Lung microvascular endothelial cell (primary cell): ENCODE measurements at places on chromosomes 6 and 20. TPM values are rescaled to one million over a fixed set of nuclear protein-coding genes. Genes with fewer than 3 reads are reported as not detected.

DNA sequence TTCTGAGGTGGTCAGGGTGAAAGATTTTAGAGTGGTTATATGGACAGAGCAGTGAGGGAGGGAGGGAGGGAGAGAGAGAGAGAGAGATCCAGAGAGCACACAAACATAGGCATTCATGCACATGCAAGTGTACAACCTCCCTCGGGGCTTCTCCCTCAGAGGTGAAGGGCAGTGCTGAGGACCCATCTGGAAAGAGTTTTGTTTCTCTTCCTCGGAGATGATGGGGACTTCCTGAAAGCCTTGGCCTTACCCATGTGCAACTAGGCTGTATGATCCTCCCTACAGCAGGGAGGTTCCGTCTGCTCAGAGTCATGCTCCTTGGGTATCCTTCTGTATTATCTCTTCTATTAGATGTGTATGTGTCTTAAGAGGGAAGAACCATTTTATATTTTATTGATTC, 21.4 kb upstream of the TSPYL1 start:
- DNase-seq, result no peak

- no peak for DNase-seq
Measured at GRCh38 chr6:166860392-166860791, 96.0 kb downstream of the RNASET2 start.

CD83 gene
- total RNA-seq, result 1.7 and 4.6 TPM in 2 replicates

GRCh38 chr6:8749465-8749864, 314.1 kb upstream of the SLC35B3 start:
- DNase-seq, result no peak

NEURL2 gene
- 2.2 and 3.0 TPM in 2 replicates for total RNA-seq
